Brain microvascular endothelial cell (primary cell): ENCODE measurements at places on chromosomes 1 and 21.

GRCh38 chr1:187078321-187078720 lies 249.6 kb downstream of the PLA2G4A start:
- DNase-seq, result no peak

DNA sequence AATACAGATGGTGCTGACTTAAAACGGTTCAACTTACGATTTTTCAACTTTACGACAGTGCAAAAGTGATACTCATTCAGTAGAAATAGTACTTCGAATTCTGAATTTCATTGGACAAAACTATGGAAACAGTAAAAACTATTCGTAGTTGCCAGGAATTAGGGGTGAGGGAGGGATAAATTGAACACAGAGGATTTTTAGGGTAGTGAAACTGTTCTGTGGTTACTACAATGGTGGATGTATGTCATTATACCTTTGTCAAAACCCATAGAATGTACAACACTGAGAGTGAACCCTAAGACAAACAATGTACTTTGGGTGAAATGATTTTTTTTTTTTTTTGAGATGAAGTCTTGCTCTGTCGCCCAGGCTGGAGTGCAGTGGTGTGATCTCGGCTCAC lies 7.5 kb downstream of the DDR2 start:
- no peak for DNase-seq

DNA sequence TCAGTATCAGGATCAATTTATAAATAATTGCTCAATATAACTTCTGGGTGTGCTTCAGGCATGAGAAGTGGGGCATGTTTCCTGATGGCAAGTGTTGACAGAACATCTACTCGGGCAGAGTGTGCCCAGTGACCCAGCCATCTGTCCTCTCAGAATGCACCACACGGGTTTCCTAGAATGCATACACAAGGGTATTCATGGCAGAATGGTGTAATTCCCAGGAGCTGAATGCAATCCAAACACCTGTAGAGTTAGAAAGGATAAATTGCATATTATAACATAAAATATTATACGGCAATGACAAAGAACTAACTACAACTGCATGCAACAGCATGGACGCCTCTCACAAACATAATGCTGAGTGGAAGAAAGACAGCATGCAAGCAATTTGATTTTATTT lies 391.9 kb downstream of the SIPA1L2 start:
- DNase-seq, result no peak

- DNase-seq, result no peak
These were observed 5.0 kb upstream of the ACOT11 start for GRCh38 chr1:54542962-54543539.

DNA sequence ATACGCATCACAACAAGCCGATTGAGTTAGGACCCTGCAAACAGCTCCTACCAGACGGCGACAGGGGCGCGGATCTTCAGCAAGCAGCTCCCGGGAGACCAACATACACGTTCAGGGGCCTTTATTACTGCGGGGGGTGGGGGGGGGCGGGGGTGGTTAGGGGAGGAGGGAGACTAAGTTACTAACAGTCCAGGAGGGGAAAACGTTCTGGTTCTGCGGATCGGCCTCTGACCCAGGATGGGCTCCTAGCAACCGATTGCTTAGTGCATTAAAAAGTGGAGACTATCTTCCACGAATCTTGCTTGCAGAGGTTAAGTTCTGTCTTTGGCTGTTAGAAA lies 162.0 kb downstream of the RUNX1 start:
- no peak for DNase-seq
